ENCODE measurements at places on chromosomes 3 and 15. TPM values are rescaled to one million over a fixed set of nuclear protein-coding genes. Genes with fewer than 3 reads are reported as not detected.

DNA sequence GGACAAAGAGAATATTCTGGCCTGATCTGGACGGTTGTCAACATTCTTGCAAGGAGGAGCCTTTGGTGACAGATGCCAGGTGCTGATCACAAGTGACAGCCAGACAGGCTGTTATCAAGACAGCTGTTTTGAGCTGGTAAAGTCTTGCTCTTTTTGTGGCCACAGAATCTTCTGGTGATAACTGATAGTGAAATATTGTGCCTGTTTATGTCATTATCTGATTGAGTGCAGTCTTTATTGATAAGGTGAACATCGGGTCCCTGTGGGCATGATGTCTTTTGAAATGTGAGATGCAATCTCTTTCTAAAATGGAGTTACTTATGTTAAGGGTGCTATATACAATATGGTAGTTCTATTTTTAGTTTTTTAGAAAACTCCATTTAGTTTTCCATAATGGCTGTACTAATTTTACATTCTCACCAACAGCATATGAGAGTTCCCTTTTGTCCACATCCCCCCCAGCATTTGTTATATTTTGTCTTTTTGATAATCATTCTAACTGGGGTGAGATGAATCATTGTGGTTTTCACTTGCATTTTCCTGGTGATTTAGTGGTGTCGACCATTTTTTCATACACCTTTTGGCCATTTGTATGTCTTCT lies 10.7 kb downstream of the CEP63 start:
- no peaks in the 10 kb centered on the region for H3K27me3 ChIP-seq
- no peak overlapping the region for H3K4me3 ChIP-seq
- H3K4me1 ChIP-seq, result no peaks in the 10 kb centered on the region
- H3K36me3 ChIP-seq, result no peaks in the 10 kb centered on the region
- DNase-seq, result no peak

- H3K36me3 ChIP-seq, result no peaks in the 10 kb centered on the region
- no peak for DNase-seq
- no peaks in the 10 kb centered on the region for H3K4me1 ChIP-seq
- H3K27ac ChIP-seq, result no peak overlapping the region
- no peaks in the 10 kb centered on the region for H3K27me3 ChIP-seq
- H3K4me3 ChIP-seq, result no peak overlapping the region
Measured at GRCh38 chr15:63319065-63319464, 41.7 kb downstream of the APH1B start.

DNA sequence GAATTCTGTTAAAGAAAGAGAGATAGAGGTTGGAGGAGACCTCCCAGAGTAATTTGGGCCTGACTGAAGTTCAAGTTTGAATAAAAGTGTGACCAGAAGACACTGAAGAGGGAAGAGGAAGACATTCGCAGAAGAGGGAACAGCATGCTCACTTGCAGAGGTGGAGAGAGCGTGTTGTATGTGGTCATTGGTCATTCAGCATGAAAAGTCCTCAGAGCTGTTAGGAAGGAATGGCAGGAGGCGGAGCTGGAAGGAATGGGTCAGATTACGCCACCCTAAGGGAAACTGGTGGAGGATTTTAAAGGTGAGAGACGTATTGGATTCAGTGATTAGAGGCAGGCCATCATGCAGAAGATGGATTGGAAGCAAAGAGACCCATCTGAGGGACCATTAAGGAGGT lies 41.6 kb downstream of the IQCH start:
- DNase-seq, result no peak
- no peaks in the 10 kb centered on the region for H3K36me3 ChIP-seq
- H3K27ac ChIP-seq, result no peak overlapping the region
- no peaks in the 10 kb centered on the region for H3K27me3 ChIP-seq

DNA sequence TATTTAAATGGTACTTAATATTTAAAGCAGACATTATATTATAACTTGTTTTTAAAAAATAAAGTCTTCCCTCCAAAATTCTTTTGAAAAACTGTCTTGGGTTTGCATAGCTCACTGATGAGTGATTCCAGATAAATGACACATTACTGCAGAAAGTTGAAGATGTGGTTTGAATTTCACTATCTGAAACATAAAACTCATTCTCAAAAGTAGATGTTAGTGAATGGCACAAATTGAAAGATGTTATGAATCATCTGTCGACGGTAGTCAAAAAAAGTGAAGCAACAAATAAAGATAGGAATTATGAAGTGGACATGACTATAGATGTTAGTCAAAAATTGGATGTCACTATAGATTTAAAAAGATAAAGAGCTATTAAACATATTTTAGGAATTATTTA lies 280.5 kb downstream of the GAP43 start:
- H3K27me3 ChIP-seq, result no peaks in the 10 kb centered on the region
- no peak for DNase-seq
- H3K36me3 ChIP-seq, result no peaks in the 10 kb centered on the region
- H3K4me3 ChIP-seq, result no peak overlapping the region
- no peaks in the 10 kb centered on the region for H3K4me1 ChIP-seq

Gene EFCC1
- 4.0 TPM for total RNA-seq

Gene RFX7
- total RNA-seq, result 9.3 TPM

Gene NLGN1
- 0.36 TPM for total RNA-seq

Gene RPL22L1
- total RNA-seq, result 17.8 TPM
